ENCODE measurements at places on chromosomes 13 and 19. TPM values are rescaled to one million over a fixed set of nuclear protein-coding genes. Genes with fewer than 3 reads are reported as not detected.

EDDM13 gene
- total RNA-seq, result not detected

- peak; percentile 75 for DNase-seq
Measured at GRCh38 chr19:4352701-4353121, 9.3 kb downstream of the MPND start.

ZNF880 gene
- total RNA-seq, result 24.5 TPM

CGB8 gene
- total RNA-seq, result not detected

EID2B gene
- total RNA-seq, result 7.6 TPM

GRCh38 chr13:35039012-35039411 is 96.9 kb downstream of the NBEA start:
- DNase-seq, result no peak

GRCh38 chr13:113119822-113120189 is 2.8 kb upstream of the F10 start:
- DNase-seq, result no peak

ZNF579 gene
- 48.9 TPM for total RNA-seq

DNA sequence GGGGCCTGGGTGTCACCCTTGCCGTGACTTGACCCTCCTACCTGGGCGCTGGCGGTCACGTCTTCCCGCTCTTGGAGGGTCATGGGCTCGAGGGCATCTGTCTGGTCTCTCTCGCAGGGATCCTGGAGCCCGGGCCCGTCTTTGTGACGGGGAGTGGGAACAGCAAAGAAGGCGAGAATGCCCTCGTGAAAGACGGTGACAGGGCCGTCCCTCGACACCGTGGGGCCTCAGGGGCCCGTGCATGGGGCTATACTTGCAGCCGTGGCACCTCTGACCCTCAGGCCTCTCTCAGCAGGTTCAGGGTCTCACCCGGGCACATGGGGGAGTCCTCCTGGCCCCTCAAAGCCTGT is 20.9 kb upstream of the MATK start:
- no peak for DNase-seq

DNA sequence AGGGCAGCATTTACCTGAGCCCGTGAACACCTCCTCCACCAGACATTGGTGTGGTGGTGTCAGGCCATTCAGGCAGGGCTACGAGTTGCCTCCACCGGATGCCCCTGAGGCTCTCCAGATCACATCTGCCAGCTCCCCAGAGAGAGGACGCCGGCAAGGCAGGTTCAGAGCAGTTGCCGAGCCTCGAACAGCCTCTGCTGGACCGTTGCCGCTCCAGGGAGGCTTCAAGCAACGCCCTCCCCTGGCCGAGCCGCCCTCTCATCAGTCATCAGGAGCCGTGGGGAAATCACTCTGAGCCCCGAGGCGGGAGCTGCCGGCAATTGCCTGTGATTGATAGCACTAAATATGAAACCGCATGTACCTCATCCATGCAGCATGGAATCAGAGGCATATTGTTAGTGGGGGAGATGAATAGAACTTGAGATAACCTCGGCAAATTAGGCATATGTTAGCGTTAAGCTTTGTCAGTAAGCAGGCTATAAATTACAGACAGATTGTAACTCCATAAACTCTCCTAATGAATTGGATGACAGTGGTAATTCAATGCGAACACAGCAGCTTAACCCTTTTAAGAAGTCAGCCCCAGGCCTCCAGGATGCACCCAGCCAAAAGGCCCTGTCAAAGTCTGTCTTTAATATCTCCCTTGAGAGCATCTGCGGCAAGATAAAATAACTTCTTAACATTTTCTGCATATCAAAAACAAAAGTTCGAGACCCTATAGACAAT is 29.8 kb upstream of the SPACA7 start:
- DNase-seq, result peak; percentile 74

DNA sequence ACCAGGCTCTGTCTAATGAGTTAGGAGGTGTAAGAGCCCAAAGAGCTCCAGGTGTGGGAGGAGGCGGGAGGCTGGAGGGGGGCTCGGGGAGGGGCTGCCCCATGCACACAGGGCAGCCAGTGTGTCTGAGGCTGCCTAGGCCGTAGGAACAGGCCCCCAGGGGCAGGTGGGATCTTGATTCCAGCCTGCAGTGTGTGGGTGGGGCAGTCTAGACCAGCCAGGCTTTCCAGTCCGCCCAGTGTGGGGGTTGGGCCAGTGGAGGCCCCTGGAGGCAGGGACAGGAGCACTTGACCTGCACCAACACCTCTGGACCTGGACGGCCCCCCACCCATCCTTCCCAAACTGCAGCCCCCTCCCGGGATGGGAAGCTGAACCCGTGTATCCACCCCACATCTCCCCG is 5.4 kb upstream of the CAMSAP3 start:
- no peak for DNase-seq

DNA sequence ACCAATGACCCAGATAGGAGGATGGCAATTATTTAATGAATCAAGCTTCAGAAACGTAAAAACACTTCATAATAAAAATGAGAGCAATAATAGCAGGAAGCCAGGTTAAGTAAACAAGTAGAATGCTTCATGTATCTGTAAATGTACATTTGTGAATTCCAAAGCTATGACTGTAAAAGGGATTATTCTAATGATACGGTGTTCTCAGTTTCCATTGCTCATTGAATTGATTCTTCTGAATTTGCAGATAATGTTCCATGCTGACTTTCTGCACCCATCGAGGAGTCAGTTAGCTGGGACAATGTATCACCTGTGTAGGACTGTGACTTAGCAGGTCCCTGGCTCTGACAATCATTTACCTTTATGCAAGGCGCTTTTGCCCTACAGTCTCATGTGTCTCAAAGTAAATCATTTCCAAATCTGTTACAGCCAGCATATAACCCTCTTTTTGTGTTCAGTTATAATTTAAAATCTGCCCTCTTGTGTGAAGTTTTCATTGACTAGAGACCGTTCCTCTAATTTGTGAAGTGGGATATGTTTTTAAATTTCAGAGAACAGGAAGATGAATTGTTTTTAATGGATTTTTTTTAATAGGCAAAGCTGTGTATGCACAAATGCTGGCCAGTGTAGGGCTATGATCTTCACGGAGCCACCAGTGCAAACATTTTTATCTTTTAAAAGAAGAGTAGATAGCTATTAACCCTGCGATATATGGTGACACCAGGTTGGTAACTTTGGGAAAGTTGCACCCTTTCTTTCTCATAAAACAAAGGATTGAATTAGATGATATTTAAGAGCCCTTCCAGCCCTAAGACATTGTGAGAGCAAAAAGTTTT is 267.1 kb downstream of the KLF5 start:
- no peak for DNase-seq

DNA sequence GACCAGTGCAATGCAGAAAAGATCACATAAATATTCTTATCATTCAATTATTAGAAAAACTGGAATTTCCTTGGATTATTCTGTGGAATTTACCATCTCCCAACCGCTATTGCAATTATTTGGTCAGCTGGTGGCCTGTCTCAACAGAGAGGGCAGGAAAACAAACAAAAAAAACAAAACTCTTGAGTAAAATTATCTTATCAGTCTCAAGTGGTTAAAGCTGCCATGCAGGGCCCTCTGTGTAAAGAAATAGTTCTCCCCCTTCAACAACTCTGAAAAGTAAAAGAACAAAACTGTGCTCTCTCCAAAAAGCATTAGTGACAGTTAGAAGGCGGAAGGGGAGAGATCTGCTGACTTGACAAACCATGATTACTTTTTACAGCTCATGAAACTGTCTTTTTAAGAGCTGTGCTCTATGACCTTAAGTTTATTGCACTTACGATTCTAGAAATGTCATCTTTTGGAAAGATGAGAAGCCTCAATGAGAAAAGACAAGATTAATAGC is 152.3 kb downstream of the DLEU7 start:
- DNase-seq, result no peak

DNA sequence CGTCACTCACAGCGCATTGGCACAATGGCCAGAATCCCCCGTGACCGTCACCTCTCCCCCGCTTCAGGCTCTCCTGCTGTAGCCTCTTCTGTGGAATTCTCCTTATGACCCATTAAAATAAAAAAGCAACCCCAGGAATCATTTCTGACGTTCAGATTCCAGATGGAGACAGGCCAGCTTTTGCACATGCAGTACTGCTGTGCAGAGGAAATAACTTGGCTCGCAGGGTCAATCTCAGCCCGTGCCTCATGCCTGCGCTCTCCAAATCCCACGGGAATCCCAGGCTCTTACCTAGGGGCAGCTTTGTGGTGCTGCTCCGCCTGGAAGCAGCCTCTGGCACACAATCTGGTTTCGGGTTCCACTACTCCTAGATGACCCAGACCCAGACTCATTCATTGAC is 32.7 kb upstream of the SOX1 start:
- DNase-seq, result no peak

GRCh38 chr13:68872338-68872737 is 1235.3 kb upstream of the ATXN8OS start:
- no peak for DNase-seq

DNA sequence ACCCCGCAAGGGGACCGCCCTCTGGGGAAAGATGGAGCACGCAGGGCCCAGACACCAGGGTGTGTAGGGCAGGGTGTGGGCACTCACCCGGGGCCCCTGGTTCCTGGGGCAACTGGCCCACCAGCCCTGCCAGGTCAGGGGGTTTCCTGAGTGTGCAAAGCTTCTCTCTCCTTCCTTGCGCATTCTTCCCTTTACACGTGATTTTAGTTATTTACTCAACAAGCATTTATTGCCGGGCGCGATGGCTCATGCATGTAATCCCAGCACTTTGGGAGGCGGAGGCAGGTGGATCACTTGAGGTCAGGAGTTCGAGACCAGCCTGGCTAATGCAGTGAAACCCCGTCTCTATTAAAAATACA is 20.4 kb downstream of the PRR36 start:
- no peak for DNase-seq

DNA sequence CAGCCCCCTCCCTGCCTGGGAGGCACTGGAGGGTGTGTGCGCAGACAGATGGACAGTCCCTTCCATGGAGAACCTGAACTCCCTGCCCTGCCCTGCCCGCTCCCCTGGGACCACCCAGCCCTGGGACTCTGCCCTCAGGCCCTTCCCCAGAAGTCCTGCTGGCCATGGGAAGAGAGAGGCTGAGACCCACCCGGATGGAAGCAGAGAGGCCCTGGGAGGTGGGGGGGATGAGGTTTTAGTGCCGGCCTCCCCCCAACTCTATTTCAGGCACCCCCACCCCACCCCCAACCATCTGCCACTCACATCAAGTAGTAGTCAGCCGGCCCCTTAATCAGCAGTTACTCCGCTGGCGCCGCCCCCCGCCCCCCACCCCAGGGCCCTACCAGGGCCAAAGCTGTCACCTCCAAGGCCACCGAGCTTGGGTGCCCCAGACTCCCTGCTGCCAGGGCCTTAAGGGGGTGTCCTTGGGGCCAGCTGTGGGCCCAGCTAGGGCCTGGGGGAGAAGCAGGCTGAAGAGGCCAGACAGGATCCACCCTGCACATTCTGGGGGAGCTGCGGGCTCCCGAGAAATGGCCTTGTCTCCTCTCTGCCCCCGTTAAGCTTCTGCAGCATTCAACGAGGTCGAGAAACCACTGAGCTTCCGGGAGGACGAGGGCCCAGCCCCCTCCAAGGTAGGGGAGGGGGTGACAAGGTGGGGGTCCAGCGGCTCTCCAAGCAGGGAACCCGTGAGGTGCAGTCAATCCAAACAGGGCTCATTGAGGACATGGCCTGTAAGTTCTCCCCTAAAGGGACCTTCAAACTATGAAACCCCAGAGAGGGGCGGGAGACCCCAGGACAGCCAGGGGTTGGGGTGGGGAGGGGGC is 17.4 kb downstream of the NMRK2 start:
- peak; percentile 83 for DNase-seq

SCEL gene
- not detected for total RNA-seq

GRCh38 chr19:47512183-47512947 is 2.5 kb downstream of the NAPA start:
- no peak for DNase-seq

- DNase-seq, result no peak
Measured at GRCh38 chr13:41284512-41285288, 21.3 kb upstream of the MTRF1 start.

DNA sequence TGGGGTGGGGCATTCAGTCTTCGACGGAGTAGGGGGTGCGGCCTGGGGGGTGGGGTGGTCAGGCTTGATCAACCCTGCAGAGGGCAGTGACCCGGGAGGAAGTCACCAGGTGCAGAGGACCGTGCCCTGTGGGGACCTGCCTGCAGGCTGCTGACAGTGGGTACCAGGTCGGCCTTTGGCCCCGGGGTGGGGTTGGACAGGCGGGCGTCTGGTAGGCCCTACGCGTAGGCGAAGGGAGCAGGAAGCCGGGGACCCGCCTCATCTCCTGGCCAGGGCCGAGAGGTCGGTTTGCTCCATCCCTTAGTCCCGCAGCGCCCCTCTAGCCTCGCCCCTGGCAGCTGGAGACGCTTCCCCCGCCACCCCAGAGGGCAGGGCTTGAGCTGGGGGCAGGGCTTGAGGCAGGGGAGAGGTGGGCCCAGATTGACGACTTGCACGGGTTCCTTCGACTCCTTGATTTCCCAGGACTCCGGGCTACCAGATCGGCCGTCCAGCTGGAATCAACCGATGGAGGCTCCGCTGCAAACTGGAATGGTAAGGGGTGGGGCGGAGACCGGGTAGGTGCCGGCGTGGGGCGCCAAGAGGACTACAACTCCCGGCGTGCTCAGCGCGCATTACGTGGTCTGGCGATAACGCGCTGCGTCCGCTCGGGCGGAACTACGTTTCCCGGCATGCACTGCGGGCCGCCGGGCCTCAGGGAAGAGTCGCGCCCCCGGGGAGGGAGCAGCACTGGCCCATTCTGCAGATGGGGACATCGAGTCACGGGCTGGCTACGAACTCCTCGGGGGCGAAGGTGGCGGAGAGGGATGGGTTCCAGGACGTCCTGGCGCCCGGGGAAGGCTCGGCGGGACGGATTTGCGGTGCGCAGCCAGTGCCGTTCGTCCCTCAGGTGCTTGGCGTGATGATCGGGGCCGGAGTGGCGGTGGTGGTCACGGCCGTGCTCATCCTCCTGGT is at the start of gene PNPLA6:
TSS of gene PNPLA6 (plus strand) at position 671 of the 951 bp plus-strand sequence. CDS start at position 743, 72 bp downstream.
- peak; percentile 97 for DNase-seq

DNA sequence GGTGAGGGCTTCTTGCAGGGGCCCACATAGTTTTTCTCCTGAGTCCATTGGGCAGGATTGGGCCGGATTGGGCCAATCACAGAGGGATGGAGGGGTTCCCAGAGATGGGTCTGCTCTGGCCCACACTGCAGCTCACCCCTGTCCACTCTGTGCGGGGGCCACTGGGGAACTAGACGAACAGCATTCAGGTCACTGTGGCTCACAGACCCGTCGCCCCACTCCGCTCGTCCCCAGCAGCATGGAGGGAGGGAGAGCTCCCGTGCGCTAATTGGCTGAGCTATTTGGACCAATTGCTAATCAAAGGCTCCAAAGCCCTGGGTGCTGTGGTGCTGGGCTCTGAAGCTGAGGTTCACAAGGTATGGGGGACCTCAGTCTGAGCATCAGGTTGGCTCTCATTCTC is 11.3 kb downstream of the NACC1 start:
- DNase-seq, result no peak

All from glutamatergic neuron (in vitro differentiated cells).